ENCODE measurements at places on chromosomes 7 and 10.

DNA sequence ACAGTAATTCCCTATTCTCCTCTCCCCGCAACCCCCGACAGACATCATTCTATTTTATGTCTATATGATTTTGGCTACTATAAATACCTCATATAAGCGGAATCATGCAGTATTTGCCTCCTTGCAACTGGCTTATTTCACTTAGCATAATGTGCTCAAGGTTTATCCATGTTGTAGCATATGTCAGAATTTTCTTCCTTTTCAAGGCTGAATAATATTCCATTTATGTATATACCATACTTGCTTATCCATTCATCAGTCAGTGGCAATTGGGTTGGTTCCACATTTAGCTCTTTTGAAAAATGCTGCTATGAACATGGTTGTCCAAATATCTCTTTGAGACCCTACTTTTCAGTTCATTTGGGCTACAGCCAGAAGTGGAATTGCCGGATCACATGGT, 106.5 kb downstream of the MAPK8 start:
- no peak for DNase-seq

DNA sequence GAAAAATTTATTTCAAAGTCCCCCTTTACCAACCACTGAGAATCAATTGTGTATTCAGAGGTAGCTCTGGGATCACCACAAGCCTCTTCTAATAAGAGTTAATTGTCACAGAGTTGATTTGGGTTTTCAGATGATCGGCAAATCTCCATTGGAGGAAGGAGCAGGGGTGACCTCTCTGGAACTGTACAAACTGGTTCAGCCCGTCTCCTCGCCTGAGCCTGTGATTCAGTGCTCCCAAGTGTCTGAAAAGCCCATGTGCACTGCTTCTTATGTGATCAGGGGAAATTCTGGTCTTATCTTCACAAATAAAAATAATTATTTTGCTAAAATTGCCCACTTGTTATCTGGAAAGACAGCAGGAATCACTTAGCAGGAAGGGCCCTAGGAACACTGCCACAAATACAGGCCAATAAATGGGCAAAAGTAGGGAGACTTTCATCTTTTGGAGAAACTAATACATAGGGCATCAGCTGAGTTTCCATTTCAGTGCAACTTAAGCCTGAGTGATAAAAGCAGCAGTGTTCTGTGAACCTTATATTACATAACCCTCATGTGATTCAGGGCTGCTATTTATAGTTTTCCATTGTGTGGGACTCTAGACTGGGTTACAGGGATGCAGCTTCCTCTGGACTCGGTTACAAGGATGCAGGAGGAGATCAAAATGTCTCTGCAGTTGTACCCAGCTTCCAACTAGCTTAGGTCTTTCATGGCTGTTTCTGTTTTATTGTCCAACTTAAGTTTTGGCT, 32.3 kb downstream of the CDK1 start:
- no peak for DNase-seq

- DNase-seq, result no peak
These were observed 86.8 kb upstream of the CACNA2D1 start for GRCh38 chr7:82530361-82530760.

DNA sequence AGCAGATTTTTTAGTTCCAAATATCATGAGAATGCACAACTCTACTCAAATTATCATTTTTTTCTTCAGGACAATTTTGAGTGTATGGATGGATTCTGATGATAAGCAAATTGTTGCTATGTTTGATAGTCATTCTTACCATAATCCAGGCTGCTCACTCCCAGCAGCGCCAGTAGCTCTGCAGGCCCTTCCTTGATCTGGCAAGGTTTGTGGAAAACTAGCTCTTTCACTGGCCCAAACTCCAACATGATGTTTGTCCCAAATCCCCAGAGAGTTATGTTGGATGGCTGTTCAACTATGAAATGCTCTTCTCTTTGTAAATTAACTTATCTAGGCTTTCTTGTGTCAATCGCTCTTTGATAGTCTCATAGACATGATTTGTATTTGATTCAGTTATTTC, 933.7 kb downstream of the DNAJB9 start:
- no peak for DNase-seq

DNA sequence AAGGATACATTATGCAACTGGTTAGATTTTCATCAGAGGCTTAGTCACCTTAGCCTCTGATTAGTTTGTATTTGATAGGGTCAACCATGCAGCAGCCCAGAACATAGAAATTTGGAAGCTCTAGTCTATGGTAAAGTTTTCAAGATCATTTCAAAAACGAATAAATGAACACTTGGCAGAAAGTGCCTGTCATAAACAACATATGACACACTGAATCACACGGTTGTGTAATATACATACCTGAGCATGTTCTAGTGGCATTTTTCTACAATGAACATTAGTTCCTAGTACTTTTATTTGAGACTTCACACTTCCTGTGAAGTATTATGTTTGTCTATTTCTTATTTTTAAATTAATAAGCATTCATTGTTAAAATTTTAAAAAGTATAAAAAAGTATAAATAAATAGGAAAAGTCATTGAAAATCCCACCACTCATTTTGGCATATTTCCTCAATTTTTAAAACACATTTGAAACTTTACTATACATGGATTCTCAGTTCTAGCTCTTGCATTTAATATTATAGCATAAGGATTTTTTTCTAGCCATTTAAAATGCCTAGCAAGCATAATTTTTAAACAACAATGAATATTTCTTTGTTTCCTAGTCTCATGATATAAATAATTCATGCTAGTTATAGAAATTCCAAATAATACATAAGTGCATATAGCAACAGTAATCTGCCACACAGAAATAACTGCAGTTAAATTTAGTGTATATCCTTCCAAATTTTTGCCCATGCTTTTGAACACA, 25.7 kb upstream of the PRPS1L1 start:
- no peak for DNase-seq
